ENCODE measurements at places on chromosomes 7 and 10. TPM values are rescaled to one million over a fixed set of nuclear protein-coding genes. Genes with fewer than 3 reads are reported as not detected.
A peak's percentile ranks its signal among the peaks of the same experiment; 100 is the strongest.

Gene MCM10
- total RNA-seq, result 1.7 TPM

- no peak for DNase-seq
- H3K36me3 ChIP-seq, result no peaks in the 10 kb centered on the region
- no peak overlapping the region for H3K27ac ChIP-seq
- H3K27me3 ChIP-seq, result no peaks in the 10 kb centered on the region
- peaks cover 5% of the 10 kb centered on the region for H3K4me1 ChIP-seq
- H3K4me3 ChIP-seq, result no peak overlapping the region
Measured at GRCh38 chr10:13062803-13063202, 37.2 kb upstream of the OPTN start.

GRCh38 chr10:47027784-47028260, 116.6 kb downstream of the PTPN20 start:
- no peak overlapping the region for H3K4me3 ChIP-seq
- peaks cover 6% of the 10 kb centered on the region for H3K4me1 ChIP-seq
- DNase-seq, result peak; percentile 38
- H3K27me3 ChIP-seq, result no peaks in the 10 kb centered on the region
- H3K36me3 ChIP-seq, result no peaks in the 10 kb centered on the region

- H3K4me1 ChIP-seq, result no peaks in the 10 kb centered on the region
- H3K27me3 ChIP-seq, result no peaks in the 10 kb centered on the region
- no peaks in the 10 kb centered on the region for H3K36me3 ChIP-seq
- no peak for DNase-seq
Measured at GRCh38 chr10:44628921-44629320, 244.0 kb upstream of the CXCL12 start.

GRCh38 chr7:150737265-150738055, at the start of gene GIMAP5:
TSS of gene GIMAP5 (plus strand) at chr7:150737418. CDS start at chr7:150740885, 3,467 bp downstream.
- H3K27me3 ChIP-seq, result no peaks in the 10 kb centered on the region
- peak within 1 kb of the TSS; percentile 48 for H3K4me3 ChIP-seq
- peaks cover 5% of the 10 kb centered on the region for H3K4me1 ChIP-seq
- no peak for DNase-seq
- H3K36me3 ChIP-seq, result no peaks in the 10 kb centered on the region

DNA sequence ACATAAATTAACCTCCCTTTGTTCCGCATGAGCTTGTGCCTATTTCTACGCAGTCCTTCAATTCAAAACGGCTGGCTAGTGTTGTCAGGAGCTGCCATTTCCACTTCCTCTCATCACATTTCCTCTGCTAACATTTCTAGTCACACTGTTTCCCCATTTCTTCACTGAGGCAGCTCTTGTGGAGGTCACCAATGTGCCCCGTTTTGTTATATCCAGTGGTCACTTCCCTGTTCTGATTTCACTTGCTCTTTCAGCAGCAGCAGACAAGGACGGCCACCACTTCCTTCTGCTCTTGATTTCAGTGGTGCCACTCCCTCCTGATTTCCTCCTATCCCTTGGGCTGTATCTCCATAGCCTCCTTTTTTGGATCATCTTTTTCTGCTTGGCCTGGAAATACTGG, 64.8 kb upstream of the SEC61G start:
- DNase-seq, result no peak
- H3K4me1 ChIP-seq, result peaks cover 8% of the 10 kb centered on the region
- H3K27ac ChIP-seq, result no peak overlapping the region
- H3K36me3 ChIP-seq, result no peaks in the 10 kb centered on the region
- H3K4me3 ChIP-seq, result no peak overlapping the region

GRCh38 chr7:22159341-22159740, 197.6 kb downstream of the RAPGEF5 start:
- DNase-seq, result no peak
- H3K4me3 ChIP-seq, result no peak overlapping the region
- H3K36me3 ChIP-seq, result peaks cover 7% of the 10 kb centered on the region
- H3K27ac ChIP-seq, result no peak overlapping the region

- no peaks in the 10 kb centered on the region for H3K36me3 ChIP-seq
- peaks cover 3% of the 10 kb centered on the region for H3K4me1 ChIP-seq
- no peak for DNase-seq
- H3K4me3 ChIP-seq, result no peak overlapping the region
Measured at GRCh38 chr7:42247301-42247700, 10.3 kb upstream of the GLI3 start.

GRCh38 chr7:114081606-114082425, 163.0 kb upstream of the PPP1R3A start:
- H3K36me3 ChIP-seq, result no peaks in the 10 kb centered on the region
- H3K27me3 ChIP-seq, result peaks cover 47% of the 10 kb centered on the region
- peaks cover 39% of the 10 kb centered on the region for H3K4me1 ChIP-seq
- peak overlapping the region; percentile 35 for H3K4me3 ChIP-seq

Gene C7orf33
- total RNA-seq, result not detected

DNA sequence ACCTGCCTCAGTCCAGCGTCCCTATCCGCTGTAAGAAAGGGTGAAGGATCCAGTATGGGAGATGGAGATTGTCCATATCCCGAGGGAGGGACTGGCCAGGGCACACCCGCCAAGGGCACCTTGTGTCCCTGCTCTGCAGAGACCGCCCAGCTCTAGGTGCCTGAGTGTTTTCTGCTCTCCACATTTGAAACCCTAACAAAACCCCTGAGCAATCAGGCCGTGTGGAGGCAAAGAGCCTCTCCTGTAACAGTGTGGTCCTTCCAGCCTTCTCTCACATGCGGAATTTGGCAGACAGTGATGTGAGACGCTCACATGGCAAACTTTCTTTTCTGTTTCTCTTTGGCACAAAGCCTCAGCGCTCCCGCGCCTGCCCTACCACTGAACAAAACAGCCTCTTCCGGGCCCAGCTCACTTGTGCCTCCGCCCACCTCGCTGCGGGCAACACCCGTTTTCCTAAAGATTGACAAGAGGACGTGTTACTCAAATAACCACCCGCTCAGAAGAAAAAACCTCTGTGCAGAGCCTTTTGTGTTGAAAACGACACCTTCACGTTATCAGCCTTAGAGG, 514.8 kb downstream of the DNAJB6 start:
- peaks cover 12% of the 10 kb centered on the region for H3K4me1 ChIP-seq
- H3K4me3 ChIP-seq, result peak overlapping the region; percentile 11
- DNase-seq, result no peak
- H3K27ac ChIP-seq, result no peak overlapping the region
- H3K27me3 ChIP-seq, result no peaks in the 10 kb centered on the region
- no peaks in the 10 kb centered on the region for H3K36me3 ChIP-seq

DNA sequence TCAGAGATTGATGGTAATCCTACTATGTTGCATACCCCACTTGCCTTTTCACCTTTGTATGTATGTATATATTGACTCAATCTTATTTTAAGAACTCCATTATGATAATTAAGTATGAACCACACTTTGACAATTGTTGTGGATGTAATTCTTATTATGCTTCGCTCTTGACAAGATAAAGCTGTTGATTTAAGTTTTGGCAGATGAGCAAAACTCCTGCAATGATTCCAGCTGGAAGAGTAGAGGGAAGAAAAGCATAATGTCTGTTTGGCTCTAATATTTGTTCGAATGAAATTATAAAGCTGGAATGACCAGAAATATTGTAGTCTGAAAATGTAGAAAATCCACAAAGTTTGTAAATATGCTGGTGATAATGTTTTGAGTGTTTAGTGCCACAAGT, 83.8 kb upstream of the AKR1E2 start:
- peaks cover 17% of the 10 kb centered on the region for H3K4me1 ChIP-seq
- H3K4me3 ChIP-seq, result no peak overlapping the region
- no peak overlapping the region for H3K27ac ChIP-seq
- H3K36me3 ChIP-seq, result no peaks in the 10 kb centered on the region

DNA sequence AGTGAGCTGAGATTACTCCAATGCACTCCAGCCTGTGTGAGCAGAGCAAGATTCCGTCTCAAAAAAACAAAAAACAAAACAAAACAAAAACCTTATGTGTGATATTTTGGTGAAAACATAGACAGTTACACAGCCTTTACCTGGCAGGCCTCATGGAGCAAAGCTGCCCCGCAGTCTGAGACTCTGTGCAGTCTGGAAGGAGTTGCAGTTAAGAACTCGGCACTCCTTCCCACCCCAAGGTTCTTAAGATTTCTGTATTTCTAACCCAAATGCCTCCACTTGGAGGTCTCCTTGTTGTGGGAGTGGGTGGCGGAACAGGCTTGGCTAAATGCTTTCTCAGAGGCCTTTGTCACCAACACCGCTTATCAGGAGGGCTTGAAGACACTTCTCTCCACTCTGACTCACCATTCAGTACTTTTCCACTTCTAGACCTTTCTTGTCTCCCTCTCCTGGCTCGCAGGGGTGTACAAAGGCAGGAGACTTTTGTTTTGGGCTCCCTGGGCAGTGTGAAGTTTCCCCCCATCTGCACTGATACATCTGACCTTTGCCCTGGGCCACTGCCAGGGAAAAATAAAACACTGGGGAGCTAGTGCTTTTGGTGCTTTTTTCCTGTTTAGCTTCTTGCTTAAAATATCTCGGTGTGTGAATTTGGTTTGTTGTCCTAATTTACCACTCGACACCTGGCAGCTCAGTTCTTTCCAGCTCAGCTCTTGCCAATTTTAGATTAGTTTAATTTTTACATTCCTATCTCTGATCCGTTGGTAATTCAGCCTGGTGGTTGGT, 51.3 kb upstream of the MAGI2 start:
- H3K4me1 ChIP-seq, result no peaks in the 10 kb centered on the region
- DNase-seq, result no peak
- H3K27me3 ChIP-seq, result no peaks in the 10 kb centered on the region
- no peaks in the 10 kb centered on the region for H3K36me3 ChIP-seq
- no peak overlapping the region for H3K27ac ChIP-seq

Gene NME8
- 2.0 TPM for total RNA-seq

DNA sequence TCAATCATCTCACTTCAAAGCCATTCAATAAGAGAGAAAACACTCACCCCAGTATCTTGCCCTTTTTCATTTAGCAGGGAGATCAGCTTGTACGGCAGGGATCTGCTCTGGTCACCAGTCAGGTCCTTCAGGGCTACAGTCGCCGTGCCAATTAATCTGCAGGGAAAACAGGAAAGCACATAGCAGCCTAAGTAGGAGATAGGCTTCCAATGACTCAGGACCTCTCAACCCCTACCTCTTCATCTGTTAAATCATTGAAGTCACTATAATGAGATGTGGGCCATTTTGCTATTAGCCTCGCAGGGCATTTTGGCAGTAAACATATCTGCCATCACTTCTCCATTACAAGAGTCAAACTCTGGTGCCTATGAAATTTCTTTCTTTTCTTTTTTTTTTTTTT, 50.8 kb downstream of the MYOF start:
- no peak for DNase-seq
- no peaks in the 10 kb centered on the region for H3K27me3 ChIP-seq
- H3K4me1 ChIP-seq, result peaks cover 48% of the 10 kb centered on the region
- no peak overlapping the region for H3K4me3 ChIP-seq

Gene GPER1
- 2.9 TPM for total RNA-seq

GRCh38 chr7:70474639-70475234, 657.2 kb upstream of the GALNT17 start:
- H3K4me3 ChIP-seq, result no peak overlapping the region
- H3K4me1 ChIP-seq, result peaks cover 7% of the 10 kb centered on the region
- no peaks in the 10 kb centered on the region for H3K27me3 ChIP-seq
- no peaks in the 10 kb centered on the region for H3K36me3 ChIP-seq
- DNase-seq, result no peak
- H3K27ac ChIP-seq, result no peak overlapping the region

Measured in suprapubic skin (tissue), 4 donors.